ENCODE measurements at places on chromosomes 5 and 9.

DNA sequence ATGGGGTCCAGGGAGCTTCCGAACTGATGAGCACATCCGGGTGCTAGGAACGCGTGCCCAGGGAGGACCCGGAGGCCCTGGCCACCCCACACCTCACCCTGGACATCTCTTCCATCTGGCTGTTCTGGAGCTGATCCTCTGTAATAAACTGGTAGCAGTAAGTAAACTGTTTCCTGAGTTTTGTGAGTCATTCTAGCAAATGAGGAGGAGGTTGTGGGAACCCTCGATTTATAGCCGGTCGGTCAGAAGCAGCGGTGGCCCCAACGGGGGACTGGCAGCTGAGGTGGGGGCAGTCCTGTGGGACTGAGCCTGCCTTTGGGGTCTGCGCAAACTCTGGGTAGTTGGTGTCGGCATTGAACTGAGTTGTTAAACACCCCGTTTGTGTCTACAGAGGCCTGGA is 15.4 kb upstream of the UBAC1 start:
- no peak for DNase-seq

DNA sequence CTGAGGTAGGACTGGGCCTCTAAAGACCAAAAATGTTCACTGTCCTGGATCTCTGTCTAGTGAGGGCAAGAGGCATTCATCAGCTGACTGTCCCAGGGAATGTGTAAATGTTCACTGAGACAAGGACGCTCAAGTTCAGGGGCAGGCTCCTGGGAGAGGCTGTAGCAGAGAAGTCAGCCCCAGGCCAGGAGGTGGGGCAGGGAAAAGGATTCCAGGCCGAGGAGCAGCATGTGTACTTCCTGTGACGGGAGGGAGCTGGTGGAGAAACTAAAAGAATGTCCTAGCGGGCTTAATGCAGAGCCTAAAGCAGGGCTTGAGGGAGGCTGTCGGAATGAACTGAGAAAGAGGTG is 205.8 kb downstream of the GABBR2 start:
- no peak for DNase-seq

- DNase-seq = no peak
Measured at GRCh38 chr9:99472240-99472915, 250.3 kb downstream of the SEC61B start.

DNA sequence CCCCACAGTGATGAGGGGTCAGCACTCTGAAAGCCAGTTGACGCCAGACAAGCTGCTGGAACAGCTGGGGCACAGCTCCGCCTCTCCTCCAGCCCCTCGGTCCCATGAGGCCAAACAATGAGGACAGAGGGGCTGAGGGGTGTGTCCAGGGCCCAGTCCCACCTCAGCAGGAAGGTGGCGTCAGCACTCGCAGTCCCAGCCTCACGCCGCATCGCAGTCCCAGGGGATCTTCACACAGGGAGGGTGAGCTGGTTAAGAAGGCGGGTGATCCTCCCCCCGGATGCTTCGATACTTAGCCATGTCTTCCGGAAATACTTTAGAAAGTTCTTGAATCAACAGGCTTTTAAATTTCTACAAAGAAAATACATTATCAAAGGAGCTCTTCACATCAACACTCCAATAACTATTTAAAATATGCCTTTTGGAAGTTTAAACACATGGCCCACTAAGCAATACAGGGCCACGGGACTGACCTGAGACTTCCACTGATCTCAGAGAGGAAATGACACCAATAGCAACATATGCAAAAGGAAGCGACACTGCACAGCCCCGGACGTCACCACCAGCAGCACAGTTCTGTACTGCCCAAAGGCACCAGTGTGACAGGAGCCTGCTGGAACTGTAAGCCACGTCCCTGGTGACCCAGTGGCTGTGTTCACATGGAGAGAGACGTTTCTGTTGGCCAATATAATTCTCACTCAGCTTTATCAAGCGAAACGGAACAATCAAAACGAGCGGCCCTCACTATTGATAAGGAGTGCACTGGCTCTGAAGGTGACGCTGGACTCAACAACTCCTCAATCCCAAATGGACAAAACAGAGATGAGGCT is 5.9 kb downstream of the MED10 start:
- no peak for DNase-seq

DNA sequence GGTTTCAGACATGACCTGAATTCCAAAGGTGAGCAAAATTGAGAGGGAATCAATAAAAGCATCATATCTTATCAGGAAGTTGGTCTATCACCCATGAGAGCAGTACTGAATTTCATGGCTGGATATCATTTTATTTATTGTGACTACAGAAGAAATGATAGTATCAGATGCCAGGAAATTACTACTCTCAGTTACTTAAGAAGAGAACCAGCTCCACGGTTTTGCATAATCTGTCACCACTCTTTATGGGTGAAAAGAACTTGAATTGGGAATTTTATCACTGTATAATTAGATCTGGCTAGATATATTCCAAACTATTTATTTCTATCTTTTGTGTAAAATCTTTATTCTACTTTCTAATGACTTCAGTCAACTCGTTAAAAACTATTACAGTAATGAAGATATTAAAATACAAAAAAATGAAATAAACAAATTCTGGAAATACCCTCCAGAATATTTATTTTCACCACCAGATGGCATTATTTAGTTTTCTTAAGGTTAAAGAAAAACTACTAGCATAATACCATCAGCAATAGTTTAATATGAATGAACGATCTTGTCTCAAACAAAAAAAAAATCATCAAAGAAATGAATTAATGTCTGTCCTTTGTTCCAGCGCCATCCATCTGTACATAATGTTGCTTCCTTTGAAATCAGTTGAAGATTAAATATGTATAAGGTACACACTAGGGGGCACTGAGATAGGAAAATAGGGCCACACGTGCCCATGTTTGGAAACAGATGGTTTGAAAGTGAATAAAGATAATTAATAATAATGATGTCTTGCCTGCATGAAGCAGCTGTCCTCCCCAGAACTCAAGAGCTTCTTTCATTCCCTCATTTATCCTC is 84.7 kb upstream of the SLCO6A1 start:
- peak; percentile 96 for DNase-seq

DNA sequence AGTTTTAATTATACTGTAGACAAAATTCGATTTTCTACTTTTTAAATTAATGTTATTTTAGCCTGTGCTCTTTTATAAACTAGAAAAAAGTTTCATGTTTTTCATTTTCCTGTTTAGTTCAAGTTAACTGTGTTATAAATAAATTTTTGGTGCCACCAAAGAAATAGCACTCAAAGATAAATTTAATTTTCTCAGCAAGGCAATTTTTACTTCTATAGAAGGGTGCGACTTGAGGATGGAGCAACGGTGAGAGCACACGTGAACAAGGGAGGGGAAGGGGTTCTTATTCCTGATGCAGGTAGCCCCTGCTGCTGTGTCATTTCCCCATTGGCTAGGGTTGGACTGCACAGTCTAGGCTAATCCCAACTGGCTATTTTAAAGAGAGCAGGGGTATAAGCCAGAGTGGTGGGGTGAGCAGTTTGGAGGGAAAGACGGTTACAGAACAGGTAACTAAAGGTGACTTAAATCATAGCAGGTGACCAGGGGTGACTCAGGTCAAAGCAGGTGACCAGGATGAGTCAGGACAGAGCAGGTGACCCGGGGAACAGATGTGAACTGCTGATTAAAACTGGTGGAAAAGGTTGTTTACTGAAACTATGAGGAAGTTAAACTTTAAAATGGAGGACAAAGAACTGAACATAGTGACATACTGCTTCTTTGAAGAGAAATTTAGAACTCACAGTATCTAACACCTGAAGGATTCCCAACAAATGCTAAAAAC is 104.6 kb upstream of the GPBP1 start:
- no peak for DNase-seq

DNA sequence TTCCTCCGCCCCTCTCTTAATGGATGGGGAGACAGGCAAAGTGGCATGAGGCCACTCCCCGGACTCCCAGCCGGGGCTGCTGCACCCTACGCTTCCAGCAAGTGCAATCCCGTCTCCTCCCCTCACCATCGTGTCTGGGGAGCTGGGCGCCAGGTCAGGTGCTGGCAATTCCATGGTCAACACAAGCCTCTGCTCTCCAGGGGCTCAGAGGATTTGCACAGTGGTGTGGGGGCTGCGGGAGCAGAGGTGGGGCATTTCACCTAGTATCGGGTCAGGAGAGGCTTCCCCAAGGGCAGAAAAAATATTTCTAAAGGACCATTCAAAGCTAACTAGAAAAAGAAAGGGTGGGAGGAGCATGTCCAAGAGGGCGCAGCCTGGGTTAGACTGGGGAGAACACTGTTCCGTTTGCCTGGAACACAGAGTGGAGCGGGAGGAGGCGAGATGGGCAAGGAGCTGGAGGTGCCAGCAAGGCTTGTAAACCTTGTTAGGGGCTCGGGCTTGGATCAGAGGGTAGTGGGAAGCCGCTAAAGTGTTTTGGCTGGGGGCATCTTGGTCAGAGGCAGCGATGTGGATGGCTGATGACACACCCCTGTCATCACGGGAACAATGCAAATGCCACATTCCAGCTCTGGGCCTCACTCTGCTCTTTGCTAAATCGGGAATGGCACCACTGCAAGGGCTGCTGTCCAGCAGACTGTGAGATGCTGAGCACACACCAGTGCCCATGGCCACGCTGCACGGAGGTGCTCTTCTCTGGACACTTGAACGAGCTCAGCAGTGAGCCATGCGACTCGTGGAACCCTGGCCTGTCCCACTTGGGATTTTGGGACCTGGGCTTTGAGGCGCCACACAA is 191.7 kb downstream of the CDK5RAP2 start:
- no peak for DNase-seq

GRCh38 chr9:117415358-117415914 is 579 bp upstream of the ASTN2 start:
- DNase-seq = no peak

DNA sequence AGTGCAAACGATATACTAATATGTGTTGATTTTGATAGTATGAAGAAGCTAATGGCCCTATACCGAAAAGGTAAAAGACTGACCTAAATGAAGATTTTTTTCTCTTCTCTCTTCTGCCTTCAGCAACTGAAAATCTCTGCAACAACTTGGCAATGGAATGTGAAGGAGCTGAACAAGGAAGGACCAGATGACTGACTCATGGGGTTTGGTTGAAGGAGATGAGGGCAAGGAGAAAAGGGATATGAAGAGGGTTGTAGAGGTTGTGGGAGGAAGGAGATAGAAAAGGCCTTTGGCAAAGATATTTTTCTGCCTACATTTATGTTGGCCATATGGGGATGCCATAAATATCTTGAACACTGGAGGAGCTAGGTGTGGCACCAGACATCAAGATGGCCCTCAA is 129.7 kb upstream of the CHD1 start:
- DNase-seq = no peak

DNA sequence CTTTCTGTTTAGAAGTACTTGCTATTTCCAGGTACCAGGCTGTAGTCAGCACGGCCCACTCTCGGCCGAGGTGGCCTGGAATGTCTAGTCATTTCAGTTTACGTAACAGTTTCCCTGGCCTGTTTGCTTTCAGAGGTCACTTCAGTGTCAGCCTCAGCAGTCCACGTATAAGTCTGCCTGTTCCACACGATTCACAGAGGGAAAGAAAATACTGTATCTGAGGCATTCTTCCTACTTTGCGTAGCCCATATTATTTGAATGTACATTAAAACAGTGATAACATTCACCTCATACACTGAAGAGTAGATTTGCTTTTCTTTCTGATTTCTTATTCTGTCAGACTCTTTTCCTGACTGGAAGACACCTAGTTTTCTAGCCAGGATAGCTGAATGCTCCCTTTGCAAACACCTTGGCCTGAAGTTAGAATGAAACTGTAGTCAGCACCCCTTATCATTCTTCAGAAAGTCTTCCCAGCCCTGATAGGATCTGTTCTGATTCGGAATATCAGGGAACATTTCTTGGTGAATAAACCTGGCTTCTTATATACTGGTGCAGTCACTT is 140.9 kb downstream of the AOPEP start:
- no peak for DNase-seq

DNA sequence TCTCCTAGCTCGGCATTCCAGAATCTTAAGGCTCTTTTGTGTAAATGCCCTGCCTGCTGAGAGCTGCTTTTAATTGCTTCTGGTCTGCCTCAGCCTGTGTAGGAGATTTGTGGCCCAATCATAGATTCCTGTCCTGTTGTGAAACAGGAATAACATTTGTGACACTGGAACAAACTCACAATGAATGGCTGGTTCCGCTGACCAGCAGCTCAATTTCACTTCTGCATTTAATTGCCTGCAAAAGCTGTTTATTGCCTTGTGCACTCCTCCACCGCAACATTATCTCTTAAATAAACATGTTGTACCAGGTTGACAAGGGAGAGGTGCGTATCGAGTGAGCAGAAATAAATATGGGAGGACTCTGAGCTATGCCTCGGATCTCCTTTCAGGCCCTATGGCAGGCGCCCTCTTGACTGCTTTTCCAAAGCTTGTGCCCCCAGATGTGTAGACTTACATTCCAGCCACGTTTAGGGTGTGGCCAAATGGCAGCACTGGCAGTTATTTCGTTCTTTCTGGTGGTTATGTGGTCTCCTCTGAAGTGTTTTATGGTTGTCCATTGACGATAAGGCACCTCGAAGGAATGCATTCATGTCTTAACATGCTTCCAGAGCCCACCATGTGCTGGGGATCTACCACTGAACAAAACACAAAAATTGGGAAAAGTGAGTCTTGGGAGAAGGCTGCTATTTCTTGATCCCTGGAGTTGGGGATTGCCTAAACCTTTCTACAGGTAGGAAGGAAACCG is 58.1 kb downstream of the DMRT1 start:
- DNase-seq = no peak

DNA sequence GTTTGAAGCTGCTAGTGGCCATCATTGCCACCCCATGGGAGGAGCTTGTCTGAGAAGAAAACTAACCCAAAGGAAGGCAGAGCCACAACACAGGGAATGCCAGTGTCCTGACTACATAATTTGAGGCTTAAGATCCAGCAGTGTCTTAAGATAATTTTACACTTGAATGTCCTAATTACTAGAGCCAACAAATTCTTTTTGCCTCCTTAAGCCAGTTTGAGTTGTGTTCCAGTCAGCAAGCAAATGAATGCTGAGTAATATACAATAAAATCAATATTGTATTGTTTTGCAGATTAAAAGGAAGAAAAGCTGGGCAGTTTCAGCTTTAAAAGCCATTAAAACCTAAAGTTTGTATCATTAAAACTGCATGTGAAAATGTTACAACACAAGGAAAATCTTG is 13.9 kb downstream of the HTR4 start:
- no peak for DNase-seq

- no peak for DNase-seq
Measured at GRCh38 chr5:169424279-169424655, 123.3 kb upstream of the SLIT3 start.

DNA sequence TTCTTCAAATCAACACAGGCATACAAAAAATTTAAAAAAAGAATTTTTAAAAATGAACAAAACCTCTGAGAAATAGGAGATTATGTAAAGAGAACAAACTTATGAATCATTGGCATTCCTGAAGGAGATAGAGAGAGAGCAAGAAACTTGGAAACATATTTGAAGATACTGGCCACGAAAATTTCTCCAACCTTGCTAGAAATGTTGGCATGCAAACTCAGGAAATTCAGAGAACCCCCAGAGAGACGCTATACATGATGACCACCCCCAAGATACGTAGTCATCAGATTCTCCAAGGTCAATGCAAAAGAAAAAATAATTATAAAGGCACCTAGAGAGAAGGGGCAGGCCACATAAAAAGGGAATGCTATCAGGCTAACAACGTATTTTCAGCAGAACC is 472.5 kb downstream of the MTRR start:
- no peak for DNase-seq

- no peak for DNase-seq
Measured at GRCh38 chr5:1654786-1655495, 131.2 kb upstream of the LPCAT1 start.
